ENCODE measurements at places on chromosomes 7 and 10.
A peak's percentile ranks its signal among the peaks of the same experiment; 100 is the strongest.

DNA sequence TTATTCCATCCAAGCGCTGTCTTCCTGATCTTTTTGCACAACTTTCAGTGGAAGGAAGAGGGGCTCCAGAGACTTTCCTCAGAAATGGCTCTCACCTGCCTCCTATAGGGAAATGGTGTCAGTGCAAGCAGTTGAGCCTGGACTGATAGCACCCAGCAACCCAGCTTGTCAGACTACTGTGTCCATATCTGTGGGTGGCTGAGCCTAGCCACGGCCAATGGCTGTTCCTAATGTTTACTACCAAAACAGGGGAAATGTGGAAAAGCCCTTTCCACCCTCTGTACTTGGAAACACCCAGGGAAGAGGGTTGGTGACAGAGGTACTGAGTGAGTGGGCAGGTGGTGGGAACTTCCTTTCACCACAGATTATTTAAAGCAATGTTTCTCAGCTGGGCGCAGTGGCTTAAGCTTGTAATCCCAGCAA is 4.3 kb upstream of the YKT6 start:
- peak; percentile 59 for DNase-seq

GRCh38 chr10:86086418-86086817 is 280.2 kb downstream of the GRID1 start:
- no peak for DNase-seq

DNA sequence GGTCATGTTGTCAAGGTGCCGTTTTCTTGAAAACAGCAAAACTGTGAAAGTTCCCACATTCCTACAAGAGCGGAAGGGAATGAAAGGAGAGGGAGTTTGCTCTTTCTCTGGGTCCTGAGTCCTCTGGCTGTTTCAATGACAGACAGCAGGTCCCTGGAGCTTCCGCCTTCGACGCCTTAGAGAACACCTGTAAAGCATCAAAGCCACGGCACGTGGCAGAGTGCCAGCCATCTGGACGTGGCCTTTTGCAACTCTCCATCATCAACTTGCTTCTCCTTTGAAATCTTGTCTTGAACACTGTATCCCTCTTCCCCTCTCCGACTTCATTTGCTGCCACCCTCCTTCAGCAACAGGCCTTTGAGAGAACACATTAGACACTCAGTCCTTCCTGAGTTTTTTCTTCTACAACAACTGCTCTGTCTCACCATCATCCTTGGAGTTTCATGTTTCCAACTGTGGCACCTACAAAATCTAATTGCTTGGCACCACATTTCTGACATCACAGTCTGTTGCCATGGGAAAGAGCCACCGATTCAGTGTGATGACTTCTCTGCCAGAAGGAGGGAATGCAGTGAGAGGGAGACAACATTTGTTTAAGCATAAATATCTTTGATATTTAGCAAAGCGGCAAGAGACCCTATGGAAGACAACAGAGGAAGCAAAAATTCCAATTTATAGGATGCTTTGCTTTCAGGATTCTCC is 204.9 kb upstream of the PTER start:
- no peak for DNase-seq

- no peak for DNase-seq
Observed at GRCh38 chr7:116752305-116753074, 80.5 kb downstream of the MET start.

All from urothelium cell line (cell line).